ENCODE measurements at places on chromosomes 4 and X.
A peak's percentile ranks its signal among the peaks of the same experiment; 100 is the strongest.

DNA sequence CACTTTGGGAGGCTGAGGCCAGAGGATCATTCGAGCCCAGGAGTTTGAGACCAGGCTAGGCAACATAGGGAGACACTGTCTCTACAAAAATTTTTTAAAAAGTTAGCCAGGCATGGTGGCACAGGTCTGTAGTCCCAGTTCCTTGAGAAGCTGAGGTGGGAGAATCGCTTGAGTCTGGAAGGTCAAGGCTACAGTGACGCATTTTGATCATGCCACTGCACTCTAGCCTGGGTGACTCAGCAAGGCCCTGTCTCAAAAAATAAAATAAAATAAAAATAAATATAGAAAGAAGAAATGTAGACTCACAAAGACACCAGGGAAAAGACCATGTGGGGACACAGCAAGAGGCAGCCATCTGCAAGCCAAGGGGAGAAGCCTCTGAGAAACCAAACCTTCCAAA lies 42.3 kb upstream of the SLC7A3 start:
- no peak for DNase-seq

- no peak for DNase-seq
Observed at GRCh38 chr4:6425336-6425735, 47.1 kb downstream of the PPP2R2C start.

DNA sequence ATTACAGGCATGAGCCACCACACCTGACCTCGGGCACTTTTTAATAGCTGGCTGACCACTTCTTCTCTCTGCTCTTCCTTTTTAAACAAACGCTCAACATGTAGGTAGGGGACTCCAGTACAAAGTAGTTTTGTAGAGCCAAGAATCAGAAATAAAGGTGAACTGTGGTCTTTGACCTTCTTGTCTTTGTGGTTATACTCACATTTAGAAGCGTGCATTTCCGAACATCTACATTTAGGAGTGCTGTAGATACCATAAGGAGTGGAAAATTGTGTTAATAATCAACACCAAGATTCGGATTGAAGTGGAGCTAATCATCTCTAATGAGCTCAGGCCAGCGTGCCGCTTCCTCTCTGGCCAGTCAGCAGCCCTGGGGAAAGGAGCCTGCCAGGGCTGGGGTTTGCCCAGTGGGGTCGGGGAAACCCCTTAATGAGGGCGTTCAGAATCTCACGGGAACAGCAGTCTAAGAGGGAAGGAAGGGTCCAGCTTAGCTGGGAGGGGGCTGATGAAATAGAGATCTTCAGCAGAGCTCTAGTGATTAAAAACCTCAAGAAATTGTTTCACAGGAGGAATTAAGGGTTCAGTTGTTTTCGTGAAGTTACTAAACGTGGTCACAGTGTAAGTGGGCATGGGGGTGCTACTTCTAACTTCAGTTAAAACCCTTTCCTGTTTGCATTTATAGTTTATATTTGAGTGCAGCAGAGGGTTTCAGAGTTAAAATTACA lies 81.2 kb downstream of the GAB1 start:
- DNase-seq = no peak

- no peak for DNase-seq
Observed at GRCh38 chr4:180698550-180699195, 1544.5 kb upstream of the TENM3 start.

DNA sequence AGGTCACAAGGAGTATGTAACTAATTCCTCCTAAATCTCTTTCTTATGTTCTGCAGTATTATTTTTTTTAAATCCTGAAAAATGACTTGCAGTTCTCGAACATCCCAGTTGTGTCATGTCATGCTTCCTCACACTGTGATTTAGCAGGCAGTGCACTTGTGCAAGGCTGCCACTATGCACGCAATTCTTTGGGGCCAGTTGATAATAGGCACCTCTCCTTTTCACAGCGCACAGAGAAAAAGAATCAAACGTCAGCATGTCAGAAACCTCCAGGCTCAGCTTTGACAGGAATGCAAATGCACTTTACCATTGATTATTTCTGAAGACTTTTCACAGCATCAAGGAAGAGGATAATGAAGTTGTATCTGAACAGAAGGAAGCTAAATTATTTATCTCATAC lies 62.9 kb downstream of the FGF13 start:
- DNase-seq = no peak

DNA sequence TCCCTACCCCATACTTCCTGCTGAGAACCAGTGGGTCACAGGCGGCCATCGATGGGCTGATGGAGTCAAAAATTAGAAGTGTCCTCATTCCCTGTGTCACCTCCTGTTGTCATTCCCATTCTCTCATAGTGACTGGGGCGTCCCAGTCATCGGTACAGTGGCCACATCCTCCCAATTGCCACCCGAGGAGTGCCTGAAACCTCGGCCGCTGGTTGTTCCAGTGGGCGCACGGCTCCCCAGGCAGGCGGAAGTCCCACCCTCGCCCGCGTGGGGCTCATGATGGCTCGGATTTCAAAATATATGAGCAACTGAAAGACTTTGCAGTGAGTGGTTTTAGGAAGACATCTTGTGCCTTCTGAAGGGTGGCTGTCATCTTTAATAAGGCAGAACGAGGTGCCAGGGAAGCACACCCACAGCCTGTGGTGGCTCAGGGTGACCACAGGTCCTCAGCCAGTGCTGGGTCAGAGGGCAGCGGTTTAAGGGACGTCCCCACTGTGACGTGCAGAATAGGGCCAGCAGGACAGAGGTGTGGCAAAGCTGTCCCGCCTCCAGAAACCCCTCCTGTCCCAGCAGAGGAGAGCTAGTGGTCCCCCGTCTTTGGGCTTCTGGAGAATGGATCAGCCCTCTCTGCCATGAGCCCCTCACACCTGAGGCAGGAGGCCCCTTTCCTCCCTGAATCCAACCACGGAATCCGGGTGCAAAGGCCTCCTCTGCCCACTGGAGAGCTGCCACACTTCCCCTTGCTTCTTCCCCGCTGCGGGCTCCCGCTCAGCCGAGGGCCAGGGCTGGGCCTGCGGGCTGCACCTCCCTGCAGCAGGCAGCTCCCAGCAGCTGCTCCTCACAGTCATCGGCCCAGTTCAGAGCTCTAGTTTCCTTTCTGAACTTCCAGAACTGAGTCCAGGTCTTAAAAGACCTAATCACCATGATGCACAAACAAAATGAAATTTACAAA lies 90.4 kb downstream of the ABLIM2 start:
- DNase-seq = no peak

DNA sequence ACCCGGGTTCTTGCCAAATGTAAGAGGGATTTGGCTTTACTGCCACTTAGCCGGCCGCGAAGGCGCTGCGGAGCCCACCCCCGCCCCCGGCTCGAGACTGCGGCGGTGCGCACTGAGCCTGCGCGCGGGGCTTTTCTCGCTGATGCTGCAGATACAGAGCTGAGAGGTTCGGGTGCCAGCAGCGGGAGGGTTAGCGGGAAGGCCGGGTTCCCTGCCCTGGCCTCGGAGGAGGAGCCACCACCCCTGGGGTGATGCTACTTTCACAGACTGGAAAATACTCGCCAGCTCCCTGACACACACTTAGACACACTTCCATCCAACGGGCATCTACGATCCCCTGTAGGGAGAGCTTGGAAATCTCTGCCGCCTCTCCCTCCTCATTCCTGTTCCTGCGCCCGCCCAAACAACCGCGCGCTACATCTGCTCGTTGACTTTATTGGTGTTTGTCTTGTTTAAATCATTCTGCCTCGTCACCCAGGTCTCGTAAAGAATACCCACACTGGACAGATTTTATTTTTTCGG lies 2.1 kb upstream of the PCDH7 start:
- peak; percentile 80 for DNase-seq

DNA sequence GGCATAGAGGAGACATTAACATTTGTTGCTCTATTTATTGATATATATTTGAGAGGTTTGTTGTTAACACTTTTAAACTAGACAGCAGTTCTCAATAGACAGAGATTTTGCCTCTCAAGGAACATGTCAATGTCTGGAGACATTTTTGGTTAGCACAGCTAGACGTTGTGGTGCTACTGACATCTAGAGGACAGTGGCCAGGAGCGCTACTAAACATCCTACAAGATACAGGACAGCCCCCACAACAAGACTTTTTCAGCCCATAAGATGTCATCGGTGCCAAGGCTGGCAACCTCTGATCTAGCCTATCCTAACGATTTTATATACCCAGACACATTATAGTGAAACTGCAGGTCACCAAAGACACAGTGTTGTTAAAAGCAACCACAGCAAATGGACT lies 18.4 kb upstream of the CTSO start:
- DNase-seq = no peak

DNA sequence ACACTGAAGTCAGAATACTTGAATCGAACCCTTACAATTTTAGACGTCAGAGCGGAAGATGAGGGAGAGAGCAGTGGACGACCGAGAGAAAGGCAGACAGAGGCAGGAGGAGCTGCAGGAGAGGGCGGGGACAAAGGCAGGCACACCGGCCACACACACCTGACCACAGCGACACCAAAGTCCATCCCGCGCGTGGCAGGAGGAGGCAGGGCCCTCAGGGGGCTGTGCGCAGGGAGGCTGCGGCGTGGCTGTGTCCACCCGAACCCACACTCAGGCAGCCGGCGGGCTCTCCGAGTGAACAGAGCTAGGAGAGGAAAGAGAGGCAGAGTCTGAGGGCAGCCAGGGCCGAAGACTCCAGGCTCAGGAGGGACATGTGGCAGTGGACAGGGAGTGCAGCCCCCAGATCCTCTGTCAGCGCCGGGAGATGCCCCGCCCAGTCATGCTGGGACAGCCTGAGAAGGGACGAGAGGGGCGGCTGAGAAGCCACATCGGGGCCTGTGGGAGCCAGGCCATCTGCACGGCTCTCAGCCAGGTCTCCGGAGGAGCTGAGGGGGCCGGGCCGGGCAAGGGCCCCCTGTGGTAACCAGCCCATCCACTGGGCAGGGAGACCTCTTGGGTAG lies 20.1 kb downstream of the GAK start:
- DNase-seq = no peak

- no peak for DNase-seq
Observed at GRCh38 chrX:130228871-130229270, 39.8 kb downstream of the ZNF280C start.
